ENCODE measurements at places on chromosomes 13 and 19. TPM values are rescaled to one million over a fixed set of nuclear protein-coding genes. Genes with fewer than 3 reads are reported as not detected.

DNA sequence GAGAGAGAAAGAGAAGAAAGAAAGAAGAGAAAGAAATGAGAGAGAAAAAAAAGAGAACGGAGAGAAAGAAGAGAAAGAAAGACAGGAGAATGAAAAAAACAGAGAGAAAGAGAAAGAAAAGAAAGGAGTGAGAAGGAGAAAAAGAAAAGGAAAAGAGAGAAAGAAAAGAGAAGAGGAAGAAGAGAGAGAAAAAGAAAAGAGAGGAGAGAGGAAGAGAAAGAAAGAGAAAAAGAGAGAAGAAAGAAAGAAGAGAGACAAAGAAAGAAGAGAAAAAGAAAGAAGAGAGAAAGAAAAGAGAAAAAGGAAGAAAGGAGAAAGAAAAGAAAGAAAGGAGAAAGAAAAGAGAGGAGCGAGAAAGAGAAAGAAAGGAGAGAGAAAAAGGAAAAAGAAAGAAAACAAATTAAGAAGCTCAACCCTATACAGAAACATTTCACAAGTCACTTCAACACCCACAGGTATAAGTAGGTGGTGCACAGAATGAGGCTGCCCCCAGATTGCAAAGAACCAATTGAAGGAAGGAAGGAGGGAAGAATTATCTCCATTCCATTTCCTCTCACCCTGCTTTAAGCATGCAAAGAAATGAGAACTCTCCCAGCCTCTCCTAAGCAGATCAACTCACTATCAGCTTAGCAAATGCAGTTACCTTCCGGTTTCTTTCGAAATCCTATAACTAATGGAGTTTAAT lies 98.8 kb upstream of the CACNA1A start:
- H3K4me3 ChIP-seq: no peak overlapping the region
- H3K27ac ChIP-seq: no peak overlapping the region
- H3K4me1 ChIP-seq: peaks cover 2% of the 10 kb centered on the region

GRCh38 chr13:48615049-48615448 lies 38.7 kb upstream of the CYSLTR2 start:
- H3K27me3 ChIP-seq: no peaks in the 10 kb centered on the region
- no peaks in the 10 kb centered on the region for H3K36me3 ChIP-seq
- H3K4me3 ChIP-seq: no peak overlapping the region
- no peaks in the 10 kb centered on the region for H3K4me1 ChIP-seq

The LIM2 gene
- total RNA-seq: not detected

The SGCG gene
- 15.1 TPM for total RNA-seq

The KCNN1 gene
- total RNA-seq: 13.4 TPM

The KLF5 gene
- 189 TPM for total RNA-seq

DNA sequence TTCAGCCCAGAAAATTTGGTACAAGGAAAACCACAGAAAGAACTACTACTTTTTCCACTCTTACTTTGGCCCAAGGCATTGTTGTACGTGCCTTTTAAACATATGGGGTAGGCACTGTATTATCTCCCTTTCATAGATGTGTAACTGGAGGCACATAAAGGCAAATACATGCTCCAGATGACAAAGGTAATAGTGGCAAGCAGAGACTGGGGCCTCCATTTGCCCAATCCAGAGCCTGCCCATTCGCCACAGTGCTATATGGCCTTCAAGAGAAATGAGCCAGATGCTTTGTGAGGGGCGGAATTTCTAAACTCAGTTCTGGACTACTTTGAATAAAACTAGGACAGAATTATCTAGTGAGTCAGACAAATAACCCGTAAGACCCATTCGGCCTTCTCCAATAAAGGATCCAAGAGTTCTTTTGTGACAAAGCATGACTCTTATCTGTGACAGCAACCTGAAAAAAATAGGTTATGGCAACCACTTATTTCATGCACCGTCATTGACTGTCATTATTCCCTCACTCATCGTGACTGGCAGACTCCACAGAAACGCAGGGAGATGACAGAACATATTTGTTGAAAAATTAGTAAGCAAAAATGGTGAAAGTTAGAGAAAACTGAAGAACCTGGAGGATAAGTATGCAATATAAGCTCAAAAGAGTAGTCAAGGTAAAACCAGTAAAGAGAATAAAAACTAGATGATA lies 712.0 kb upstream of the GPC6 start:
- H3K27ac ChIP-seq: no peak overlapping the region
- H3K4me3 ChIP-seq: no peak overlapping the region
- no peak for DNase-seq
- H3K36me3 ChIP-seq: no peaks in the 10 kb centered on the region
- no peaks in the 10 kb centered on the region for H3K27me3 ChIP-seq

Measured in type B pancreatic cell (in vitro differentiated cells).